ENCODE measurements at places on chromosomes 12 and 14.
A peak's percentile ranks its signal among the peaks of the same experiment; 100 is the strongest.

DNA sequence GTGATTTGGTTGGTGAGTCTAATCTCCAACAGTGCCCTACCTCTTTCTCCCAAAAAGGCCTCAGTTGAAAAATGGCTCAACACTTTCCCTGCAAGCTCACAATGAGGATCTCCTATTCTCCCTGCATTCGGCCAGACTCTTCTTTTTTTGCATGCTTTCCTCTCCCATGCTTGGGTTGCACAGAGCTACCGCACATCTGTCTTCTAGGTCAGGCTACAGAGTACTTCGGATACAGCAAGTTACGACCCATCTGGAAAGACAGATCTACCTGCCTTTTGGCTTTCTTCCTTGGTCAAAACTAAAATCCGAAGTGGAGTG, 305 bp upstream of the SLC16A7 start:
- no peak for DNase-seq

GRCh38 chr12:53585448-53586125, 40.6 kb downstream of the ATF7 start:
- DNase-seq = no peak

DNA sequence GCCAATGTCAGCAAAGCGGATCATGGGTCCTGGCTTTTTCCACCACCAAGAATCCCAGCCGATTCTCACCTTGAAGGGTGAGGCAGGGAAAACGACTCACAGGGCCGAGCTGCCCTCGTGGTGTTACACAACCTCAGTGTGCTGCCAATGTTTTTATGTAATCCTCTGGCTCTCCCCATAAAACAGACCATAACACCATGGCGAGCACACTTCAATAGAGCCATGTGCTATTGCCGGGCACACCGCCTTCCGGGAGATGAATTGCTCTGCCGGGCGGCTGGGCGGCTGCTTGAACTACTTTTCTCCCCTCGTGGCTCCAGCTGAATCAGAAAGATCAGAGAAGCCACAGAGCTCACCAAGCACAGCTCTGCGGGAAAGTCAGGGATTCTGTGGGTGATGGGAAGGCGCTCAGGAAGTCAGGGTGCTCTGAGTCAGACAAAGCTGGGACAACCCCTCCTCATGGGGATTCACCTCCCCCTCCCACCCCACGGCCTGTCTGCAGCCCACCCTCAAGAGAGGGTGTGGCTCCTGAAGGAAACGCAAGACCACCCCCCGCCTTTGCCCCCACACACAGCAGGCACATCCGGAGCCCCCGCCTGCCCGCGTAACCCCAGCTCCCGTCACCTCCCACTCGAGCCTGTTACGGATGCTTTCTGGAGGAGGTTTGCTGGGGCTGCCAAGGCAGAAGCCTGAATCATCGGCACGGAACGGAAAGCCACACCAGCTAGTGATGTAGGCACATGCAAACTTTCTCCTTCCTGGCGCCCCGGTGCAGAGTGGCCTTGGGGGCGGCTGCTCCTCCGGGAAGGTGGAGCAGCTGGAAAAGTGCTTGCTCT, 1.8 kb downstream of the GALNT9 start:
- no peak for DNase-seq

DNA sequence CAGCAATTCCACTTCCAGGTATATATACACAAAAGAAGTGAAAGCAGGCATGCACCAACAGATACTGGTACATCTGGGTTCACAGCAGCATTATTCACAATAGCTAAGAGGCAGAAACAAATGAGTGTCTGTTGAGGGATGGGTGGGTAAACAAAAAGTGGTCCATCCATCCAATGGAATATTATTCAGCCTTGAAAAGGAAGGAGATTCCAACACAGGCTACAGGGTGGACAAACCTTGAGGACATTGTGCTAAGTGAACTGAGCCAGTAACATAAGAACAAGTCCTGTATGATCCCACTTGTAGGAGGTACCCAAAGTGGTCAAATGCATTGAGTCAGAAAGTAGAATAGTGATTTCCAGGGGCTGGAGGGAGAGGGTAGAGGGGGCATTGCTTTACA, 27.6 kb upstream of the BEGAIN start:
- no peak for DNase-seq

GRCh38 chr12:51320311-51320694, 3.7 kb downstream of the BIN2 start:
- peak; percentile 52 for DNase-seq

- no peak for DNase-seq
Observed at GRCh38 chr14:77708749-77709148, 846 bp downstream of the SLIRP start.

GRCh38 chr12:54261815-54262402, 18.0 kb downstream of the CBX5 start:
- no peak for DNase-seq

DNA sequence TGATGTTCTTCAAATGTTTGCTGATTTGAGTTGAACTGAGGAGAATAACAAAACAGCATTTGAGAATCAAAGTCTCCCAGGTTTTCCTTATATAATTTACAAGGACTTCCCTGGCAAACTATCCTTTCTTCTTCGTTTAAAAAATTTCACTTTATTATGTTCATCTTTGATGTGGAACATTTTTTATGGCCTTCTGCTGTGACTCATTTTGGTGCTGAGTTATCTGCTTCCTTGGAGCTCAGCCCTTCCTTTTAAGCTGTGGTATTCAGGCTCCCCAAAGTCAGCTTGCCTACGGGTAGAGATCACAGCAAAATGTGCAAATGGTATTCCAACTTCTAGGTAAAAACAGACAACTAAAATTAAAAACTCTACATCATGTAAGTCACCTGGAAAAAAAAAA, 1.4 kb upstream of the ANO4 start:
- no peak for DNase-seq

- no peak for DNase-seq
Observed at GRCh38 chr12:55915482-55915859, 12.2 kb downstream of the PYM1 start.

DNA sequence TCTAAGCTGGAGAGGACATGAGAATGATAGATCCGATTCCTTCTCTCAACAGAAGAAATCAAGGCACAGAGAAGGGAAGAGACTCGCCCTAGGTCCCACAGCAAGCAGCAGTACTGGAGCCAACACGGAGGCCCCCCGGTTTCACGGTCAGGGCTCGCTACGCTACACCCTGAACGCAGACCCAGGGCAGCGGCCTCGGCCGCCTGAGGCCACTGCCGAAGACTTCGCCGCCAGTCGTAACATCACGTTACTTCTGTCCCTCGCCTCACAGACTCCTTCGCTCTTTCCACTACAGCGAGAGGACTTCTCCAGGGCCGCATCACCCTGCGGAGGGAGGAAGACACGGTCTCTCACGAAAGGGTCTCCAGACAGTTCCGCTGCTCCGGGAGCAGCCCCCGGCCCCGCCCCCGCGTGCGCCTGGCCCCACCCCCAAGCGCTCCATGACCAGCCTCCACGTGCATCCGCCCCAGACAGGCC, 411 bp upstream of the DCAF4 start:
- no peak for DNase-seq

GRCh38 chr12:41656454-41656853, 468.3 kb downstream of the PDZRN4 start:
- DNase-seq = no peak

GRCh38 chr14:90903101-90903500, 86.9 kb upstream of the TTC7B start:
- peak; percentile 68 for DNase-seq

DNA sequence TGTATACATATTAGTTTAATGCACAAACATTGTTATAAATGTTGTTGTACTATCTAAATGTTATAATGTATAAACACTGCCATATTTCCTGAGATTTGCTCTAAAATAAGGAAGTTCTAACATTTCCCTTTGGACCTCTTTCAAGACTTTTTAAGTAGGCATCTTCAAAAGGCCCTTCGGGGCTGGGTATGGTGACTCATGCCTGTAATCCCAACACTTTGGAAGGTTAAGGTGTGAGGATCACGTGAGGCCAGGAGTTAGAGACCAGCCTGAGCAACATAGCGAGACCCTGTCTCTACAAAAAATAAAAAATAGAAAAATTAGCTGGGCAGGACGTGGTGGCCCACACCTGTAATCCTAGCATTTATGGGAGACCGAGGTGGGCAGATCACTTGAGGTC, 35.5 kb downstream of the FBLN5 start:
- DNase-seq = no peak

- peak; percentile 1 for DNase-seq
Observed at GRCh38 chr12:122147514-122148290, 26.3 kb downstream of the IL31 start.

GRCh38 chr14:105529569-105530284, 3.3 kb downstream of the TMEM121 start:
- DNase-seq = no peak

GRCh38 chr12:8038659-8039114, 6.2 kb downstream of the FOXJ2 start:
- DNase-seq = no peak

DNA sequence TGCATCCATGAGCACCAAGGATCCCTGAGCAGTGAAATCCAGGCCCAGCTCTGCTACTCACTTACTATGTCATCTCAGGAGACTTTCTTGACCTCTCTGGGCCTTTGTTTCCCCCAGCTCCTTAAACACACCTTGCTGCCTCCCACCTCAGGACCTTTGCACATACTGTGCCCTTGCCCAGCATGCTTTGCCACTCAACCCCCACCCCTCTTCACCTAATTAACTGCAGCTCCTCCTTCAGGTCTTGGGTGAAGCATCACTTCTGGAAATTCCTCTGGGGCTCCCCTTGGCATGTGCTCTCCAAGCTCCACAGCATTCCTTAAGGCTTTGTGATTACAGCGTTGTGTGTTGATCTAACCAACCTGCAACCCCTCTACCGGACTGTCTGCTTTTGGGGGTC, 15.9 kb downstream of the WSCD2 start:
- DNase-seq = no peak

Measured in trophoblast cell (in vitro differentiated cells and primary cell).